ENCODE measurements at places on chromosomes 11 and 22.

GRCh38 chr22:44205516-44206329 is 25.0 kb downstream of the PARVG start:
- DNase-seq = no peak

GRCh38 chr11:19432370-19433061 is 191.8 kb upstream of the E2F8 start:
- no peak for DNase-seq

DNA sequence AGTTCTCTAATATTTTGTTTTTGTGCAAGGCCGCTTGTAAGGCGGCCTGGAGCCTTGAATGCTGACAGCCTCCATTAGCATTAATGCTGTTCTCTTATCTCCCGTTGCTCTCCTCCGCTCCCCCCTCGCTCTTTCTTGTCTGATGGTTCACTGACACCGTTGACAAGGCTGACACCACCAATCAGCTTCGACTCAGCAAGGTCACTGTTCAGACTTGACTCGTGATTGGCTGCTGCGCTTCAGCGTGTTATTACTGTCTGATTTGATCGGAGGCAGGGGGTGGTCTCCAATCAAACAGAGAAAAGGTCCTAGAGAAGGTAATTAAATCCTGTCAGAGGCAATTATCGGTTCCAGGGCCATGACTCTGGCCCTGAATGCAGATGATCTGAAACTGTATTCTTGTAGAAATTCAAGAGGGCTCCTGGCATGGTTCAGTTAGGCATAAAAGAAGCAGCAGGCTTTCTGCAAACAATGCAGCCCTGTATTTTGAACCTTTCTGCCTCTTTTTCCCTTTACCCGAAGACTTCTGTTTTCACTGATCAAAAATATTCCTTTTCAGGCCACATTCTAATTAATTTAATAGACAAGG is 49.3 kb upstream of the MPPED2 start:
- no peak for DNase-seq

- no peak for DNase-seq
Observed at GRCh38 chr11:77779935-77780334, 40.6 kb downstream of the RSF1 start.

DNA sequence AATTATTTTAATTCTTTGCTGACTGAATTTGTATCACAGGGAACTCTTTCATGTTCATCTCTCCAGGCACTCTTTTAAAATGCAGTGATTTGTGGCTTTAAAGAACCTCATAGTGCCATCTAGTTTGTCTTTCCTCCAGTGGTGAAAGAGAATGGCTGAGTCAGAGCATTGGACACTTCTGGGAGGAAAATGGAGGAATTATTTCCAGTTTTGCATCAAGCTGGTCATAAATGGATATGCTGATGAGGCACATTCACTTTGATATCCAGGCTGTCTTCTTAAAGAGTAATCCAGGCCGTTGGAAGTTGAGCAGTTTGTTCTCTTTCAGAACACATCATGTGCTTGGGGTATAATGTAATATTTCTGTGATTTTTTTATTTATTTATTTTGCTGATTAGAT is 273.7 kb downstream of the DDX10 start:
- DNase-seq = no peak

GRCh38 chr11:13051257-13051656 is 42.1 kb downstream of the RASSF10 start:
- DNase-seq = no peak

- DNase-seq = no peak
Observed at GRCh38 chr11:8584511-8584910, 9.5 kb downstream of the STK33 start.

DNA sequence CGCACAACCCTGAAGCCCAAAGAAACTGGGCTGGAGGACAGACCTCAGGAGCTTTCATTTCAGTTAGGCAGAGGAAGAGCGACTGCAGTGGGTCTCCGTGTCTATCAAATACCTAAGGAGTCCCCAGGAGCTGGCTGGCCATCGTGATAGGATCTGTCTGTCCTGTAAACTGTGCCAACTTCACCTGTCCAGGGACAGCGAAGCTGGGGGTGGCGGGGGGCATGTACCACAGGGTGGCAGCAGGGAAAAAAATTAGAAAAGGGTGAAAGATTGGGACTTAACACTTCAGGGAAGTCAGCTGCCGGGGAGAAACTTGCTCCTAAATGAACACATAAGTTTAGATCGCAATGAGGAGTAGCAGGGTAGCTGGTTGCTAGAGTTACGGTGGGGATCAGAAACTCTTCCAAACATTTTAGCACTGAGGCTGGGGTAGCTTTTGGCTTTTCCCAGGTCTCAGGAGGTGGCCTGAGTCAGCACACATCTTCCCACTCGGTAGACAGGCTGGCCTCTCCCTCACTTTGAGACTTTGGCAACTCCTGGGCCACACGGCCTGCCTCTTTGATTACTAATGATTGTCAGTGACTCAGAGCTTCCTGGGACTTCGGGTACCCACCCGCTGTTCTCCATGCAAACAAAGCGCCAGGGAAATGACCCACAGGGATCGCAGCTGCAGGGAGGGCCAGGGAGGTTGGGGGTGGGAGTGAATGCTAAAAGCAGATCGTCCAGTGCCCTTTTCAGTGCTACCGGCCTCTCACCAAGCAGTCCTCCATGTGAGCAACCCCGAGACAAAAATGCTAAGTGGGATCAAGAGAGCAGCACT is 2.9 kb upstream of the MTFP1 start:
- no peak for DNase-seq

DNA sequence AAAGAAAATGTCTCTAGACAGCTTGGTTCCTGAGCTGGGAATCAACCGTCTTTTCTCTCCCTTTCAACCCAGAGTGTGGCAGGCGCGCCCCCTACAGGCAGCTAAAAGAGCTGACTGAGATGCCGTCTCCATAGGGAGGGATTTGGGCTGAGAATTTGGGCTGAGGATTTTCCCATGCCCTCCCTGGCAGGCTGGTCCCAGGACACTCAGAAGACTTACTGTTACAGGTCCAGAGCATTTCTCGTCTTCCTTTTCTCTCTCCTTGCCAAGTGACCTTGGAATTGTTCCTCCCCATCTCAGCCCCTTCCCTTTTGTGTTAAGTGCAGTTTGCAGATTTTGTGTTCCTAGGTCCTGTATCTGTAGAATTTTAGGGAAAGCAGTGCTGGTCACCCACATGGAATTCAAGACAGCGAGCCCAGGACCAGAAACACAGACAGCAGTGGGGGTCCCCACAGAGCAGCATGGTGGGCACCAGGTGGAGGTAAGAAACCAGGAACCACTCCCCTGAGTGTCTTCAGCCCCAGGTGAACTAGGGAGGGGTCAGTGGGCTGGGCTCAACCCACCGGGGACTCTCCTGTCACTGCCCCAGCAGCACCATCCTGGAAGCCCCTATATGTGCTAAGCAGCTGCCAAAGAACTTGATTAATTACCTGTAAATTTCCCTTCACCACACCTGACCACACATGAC is 9.9 kb upstream of the IGLL5 start:
- DNase-seq = peak; percentile 75

DNA sequence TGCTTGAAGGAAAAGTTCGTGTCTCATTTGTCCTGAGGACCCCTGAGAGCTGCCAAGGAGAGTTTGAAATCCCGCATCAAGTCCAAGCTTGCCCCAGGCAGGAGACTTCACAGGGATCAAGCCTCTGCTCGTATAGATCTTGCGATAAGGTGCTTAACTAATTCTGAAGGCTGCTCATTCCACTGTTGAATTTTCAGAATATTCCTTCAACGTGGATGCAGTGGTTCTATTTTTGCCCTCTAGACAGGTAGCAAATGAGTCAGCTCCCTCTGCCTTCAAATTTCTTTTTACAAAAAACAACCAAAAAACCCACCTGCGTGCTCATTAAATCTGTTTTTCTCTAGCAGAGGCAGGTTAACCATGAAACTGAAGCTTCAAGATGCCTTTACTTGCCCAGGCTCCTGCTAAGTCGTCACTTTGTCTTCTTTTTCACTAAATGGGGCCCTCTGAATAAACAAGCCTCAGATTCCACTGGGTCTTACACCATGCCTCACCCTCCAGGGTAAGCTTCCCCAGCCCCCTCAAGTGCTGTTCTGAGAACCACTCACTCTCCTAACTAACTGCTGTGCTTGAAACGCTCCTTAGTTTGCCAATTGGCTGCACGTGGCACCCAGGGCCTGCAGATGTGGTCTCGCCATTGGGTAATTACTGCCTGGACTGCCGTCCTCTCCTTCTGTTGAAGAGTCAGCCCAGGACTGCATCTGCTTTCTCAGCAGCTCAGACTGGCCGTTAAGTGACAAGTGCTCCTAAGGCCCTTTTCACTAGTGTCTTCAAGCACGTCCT is 105.0 kb downstream of the TRPC6 start:
- no peak for DNase-seq

GRCh38 chr11:36738292-36738861 is 140.3 kb upstream of the RAG2 start:
- no peak for DNase-seq

DNA sequence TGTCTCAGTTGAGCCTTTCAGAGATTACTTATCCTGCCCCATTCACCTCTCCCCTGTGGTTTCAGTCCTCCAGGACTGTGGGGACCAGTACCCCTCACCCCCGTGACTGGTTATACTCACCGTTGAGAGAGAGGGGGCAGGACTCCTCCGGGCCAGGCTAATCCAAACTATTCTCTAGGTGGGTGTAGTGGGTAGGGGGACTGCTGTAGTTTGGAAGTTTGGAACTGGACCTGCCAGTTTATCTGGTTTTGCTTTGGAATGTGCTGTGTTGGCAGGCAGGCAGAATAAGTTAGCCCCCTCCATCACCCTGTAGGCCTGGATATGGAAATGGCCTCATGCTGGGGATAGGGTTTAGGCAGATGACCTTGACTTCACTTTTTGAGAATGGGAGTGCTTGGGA is 13.5 kb downstream of the TEAD1 start:
- DNase-seq = no peak

GRCh38 chr11:80733361-80733760 is 1292.5 kb upstream of the TENM4 start:
- no peak for DNase-seq

DNA sequence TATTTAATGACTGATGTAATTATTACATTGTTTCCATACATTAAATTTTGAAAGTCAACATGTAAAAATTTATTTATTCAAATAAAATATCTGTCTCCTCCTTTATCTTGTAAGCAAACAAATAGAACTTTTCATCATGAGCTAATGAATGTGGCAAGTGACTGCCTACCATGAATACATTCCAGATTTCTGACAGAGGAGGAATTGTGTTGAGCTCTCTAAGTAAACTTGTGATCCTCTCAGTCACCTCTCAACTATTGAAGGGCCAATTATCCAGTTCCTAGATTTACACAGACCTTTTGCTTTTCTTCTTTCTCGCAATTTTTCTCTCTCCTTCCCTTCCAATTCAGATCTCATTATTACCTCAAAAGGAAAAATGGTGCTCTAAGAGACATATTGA is 21.5 kb downstream of the PRRG4 start:
- DNase-seq = no peak

DNA sequence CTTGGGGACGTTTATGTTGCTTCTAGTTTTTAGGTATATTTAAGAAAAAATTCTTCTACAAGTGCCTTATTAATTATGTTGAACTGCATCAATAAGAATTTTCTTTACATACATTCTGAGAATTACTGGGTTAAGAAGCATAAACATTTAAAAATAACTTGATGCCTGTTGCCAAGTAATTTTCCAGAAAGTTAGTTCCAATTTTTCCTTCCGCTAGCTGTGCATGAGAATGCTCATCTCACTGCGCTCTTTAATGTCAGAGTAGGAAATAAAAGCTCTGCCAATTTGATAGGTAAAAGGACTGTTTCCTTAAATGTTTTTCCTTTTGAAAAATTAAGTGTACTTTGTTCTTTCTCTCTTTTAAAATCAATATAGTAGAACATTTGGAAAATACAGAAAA is 113.1 kb upstream of the ZBED5 start:
- DNase-seq = no peak

DNA sequence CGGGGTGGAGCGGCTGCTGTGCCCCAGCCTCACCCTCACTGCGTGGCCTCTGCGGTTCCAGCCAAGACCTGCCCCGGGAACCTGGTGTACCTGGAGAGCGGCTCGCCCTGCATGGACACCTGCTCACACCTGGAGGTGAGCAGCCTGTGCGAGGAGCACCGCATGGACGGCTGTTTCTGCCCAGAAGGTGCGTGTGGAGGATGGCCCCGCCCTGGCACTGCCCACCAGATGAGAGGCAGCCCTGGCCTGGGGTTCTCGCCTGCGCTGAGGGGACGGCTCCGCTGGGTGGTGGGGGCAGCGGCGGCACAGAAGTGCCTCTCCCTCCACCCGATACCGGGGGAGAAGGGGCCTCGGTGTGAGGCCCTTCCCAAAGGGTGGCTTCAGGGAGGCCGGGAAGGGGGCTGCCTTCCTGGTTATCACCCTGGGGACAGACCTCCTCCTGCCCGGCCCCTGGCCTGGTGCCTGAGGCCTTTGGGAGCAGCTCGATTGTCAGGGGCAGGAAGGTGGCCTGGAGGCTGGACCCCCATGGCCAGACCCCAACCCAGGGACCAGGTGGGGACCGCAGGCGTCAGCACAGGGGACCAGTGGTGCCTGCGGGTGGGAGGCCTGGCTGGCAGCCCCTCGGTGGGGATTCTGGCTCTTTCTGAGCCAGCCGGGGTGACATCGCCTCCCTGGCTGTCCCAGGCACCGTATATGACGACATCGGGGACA is 7.1 kb downstream of the MUC2 start:
- DNase-seq = no peak

GRCh38 chr11:65060913-65061408 is 2.6 kb upstream of the NAALADL1 start:
- peak; percentile 29 for DNase-seq

GRCh38 chr22:44736581-44737405 is 15.6 kb upstream of the ARHGAP8 start:
- DNase-seq = no peak

DNA sequence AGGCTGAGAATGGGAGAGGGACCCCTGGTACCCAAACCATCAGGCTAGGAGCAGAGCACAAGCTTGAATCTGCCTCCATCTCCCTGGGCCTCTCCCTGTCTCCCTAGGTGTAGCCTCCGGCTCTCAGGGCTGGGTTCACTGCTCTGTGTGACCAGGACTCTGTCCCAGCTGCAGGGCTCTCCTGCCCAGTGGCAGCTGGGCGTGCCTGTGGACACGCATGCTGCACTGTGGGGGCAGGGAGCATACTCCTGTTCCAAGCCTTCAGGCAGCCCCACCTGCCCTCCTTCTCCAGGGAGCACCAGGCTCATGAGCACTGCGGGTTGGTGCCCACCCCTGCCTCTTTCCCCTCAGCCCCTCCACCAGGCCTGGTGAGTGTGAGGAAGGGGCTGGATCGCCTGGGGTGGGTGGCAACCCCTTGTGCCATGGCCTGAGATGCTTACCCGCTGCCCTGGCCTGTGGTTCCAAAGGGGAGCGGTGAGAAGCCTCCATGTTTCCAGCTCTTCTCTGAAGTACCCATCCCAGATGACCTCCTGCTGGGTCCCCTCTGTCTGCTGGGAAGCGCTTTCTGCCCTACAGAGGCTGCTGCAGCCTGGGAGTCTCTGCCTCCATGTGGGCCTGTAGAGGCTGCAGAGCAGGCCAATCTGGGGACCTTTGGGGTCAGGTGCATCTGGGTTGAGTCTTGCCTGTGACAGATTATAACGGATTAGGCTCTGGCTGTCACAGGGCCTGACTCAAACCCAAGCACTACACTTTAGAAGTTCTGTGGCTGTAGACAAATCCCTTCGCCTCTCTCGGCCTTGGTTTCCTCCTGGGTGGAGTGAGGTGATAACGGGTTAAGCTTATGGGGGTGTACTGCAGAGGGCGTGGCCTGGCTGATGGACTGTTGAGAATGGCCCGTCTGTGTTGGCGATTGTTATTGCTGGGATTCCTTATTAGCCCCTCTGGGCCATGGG is 43.7 kb downstream of the WNT11 start:
- DNase-seq = no peak

Measured in CD4-positive, alpha-beta T cell (primary cell).